ENCODE measurements at places on chromosomes 11 and 22. TPM values are rescaled to one million over a fixed set of nuclear protein-coding genes. Genes with fewer than 3 reads are reported as not detected.

The CD44 gene
- total RNA-seq, result 1,223 TPM

The CCDC81 gene
- total RNA-seq, result 0.81 TPM

The ADORA2A gene
- 33.4 TPM for total RNA-seq

The UCP3 gene
- 6.6 TPM for total RNA-seq

The CD3G gene
- total RNA-seq, result 220 TPM

The BSCL2 gene
- total RNA-seq, result 33.4 TPM

GRCh38 chr11:46659908-46660307 lies 40.5 kb downstream of the ARHGAP1 start:
- H3K4me1 ChIP-seq, result no peaks in the 10 kb centered on the region
- H3K4me3 ChIP-seq, result no peak overlapping the region
- no peak overlapping the region for H3K27ac ChIP-seq
- H3K36me3 ChIP-seq, result peaks cover 9% of the 10 kb centered on the region

GRCh38 chr11:12629601-12630313 lies 44.5 kb upstream of the TEAD1 start:
- H3K4me1 ChIP-seq, result no peaks in the 10 kb centered on the region
- H3K27ac ChIP-seq, result no peak overlapping the region

- H3K4me1 ChIP-seq, result no peaks in the 10 kb centered on the region
- DNase-seq, result no peak
- H3K36me3 ChIP-seq, result no peaks in the 10 kb centered on the region
- no peaks in the 10 kb centered on the region for H3K27me3 ChIP-seq
- H3K27ac ChIP-seq, result no peak overlapping the region
Observed at GRCh38 chr11:32033067-32033466, 57.8 kb upstream of the RCN1 start.

- no peaks in the 10 kb centered on the region for H3K36me3 ChIP-seq
- no peak within 1 kb of the TSS for H3K27ac ChIP-seq
- H3K4me1 ChIP-seq, result no peaks in the 10 kb centered on the region
Observed at GRCh38 chr11:5880329-5880728, at the start of gene OR52E4. OR52E4 (plus strand) TSS chr11:5880629; CDS start chr11:5884293, 3,664 bp downstream.

DNA sequence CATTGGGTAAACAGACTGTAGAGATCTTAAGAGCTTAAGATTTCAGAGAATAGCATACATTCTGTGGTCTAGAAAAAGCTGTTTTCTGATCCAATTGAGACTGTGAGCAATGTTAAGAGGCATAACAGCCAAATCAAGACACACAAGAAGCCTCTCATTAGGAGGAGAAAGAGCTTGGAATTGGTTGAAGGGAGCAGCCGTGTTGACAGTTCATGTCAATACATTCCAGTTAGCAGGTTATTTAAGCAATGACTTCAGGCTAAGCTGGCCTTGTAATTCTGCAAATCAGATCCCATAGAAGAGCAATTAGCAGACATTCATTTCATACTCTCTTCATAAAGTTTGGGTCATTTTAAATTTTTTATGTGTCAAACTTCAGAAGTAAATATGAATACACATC lies 50.9 kb downstream of the ETS1 start:
- DNase-seq, result no peak
- no peak overlapping the region for H3K4me3 ChIP-seq
- H3K4me1 ChIP-seq, result no peaks in the 10 kb centered on the region
- no peaks in the 10 kb centered on the region for H3K36me3 ChIP-seq
- no peak overlapping the region for H3K27ac ChIP-seq

DNA sequence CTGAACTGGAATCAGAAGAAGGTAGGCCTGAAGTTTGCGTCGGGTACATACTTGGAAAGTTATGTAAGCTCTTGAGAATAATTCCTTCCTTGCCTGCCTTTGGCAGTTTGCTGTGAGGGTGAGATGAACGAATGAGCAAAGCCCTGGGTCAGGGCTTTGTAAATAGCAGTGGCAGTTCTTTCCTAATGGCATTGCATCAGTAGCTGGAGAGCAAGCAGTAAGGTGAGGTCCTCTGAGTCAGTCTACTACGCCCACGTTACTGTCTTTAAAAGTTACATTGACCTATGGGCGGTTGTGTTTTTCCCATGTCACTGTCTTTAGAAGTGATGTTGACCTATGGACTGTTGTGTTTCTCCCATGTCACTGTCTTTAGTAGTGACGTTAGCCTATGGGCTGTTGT lies 179.1 kb upstream of the E2F8 start:
- no peak overlapping the region for H3K27ac ChIP-seq
- H3K4me1 ChIP-seq, result no peaks in the 10 kb centered on the region
- no peak overlapping the region for H3K4me3 ChIP-seq
- H3K36me3 ChIP-seq, result no peaks in the 10 kb centered on the region

DNA sequence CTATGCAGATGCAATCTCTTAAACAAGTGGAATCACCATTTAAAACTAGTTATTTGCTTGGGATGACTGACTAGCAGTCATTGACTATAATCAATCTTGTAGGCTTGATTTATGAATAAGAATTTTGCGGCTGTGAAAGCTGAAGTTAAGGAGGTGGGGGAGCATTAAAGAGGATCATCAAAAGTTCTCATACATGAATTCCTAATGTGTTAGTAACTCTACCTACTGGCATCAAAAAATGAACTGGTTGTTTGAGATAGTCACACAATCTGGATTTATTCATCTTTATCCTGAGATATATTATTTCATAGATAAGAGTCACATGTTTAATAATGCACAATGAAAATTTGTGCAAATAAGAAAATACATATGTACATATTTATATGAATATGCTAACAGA lies 393.6 kb downstream of the LUZP2 start:
- no peak overlapping the region for H3K4me3 ChIP-seq
- no peaks in the 10 kb centered on the region for H3K36me3 ChIP-seq
- H3K27ac ChIP-seq, result no peak overlapping the region

DNA sequence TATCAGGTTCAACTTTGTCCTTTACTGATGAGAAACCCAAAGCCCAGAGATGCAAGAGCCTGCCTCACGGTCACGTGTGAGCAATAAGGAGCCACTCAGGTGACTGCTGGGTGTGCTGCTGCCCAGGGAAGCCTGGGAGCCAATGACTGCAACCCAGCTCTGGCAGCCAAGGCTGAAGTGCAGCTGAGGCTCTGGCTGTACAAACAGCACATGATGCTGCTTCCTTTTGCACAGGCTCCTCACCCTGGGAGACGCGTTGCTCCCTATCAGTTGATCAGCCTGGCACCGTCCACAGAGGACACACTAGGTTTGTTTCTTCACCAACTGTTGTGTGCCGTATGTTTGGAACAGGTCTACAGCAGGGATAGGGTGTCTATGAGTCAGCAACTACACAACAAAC lies 168.7 kb downstream of the EFCAB6 start:
- H3K27ac ChIP-seq, result no peak overlapping the region
- H3K27me3 ChIP-seq, result no peaks in the 10 kb centered on the region
- H3K36me3 ChIP-seq, result no peaks in the 10 kb centered on the region
- no peak overlapping the region for H3K4me3 ChIP-seq
- H3K4me1 ChIP-seq, result no peaks in the 10 kb centered on the region
- no peak for DNase-seq

- no peak overlapping the region for H3K4me3 ChIP-seq
- H3K27ac ChIP-seq, result no peak overlapping the region
- no peak for DNase-seq
- no peaks in the 10 kb centered on the region for H3K4me1 ChIP-seq
Observed at GRCh38 chr11:30837252-30837651, 251.1 kb upstream of the MPPED2 start.

- no peak overlapping the region for H3K4me3 ChIP-seq
- no peaks in the 10 kb centered on the region for H3K4me1 ChIP-seq
- H3K27me3 ChIP-seq, result peaks cover 3% of the 10 kb centered on the region
- H3K27ac ChIP-seq, result no peak overlapping the region
Observed at GRCh38 chr22:19717181-19717580, 2.9 kb downstream of the SEPTIN5 start.

GRCh38 chr22:49141761-49142160 lies 685.9 kb downstream of the BRD1 start:
- DNase-seq, result no peak
- no peak overlapping the region for H3K27ac ChIP-seq
- H3K36me3 ChIP-seq, result no peaks in the 10 kb centered on the region
- no peaks in the 10 kb centered on the region for H3K4me1 ChIP-seq

DNA sequence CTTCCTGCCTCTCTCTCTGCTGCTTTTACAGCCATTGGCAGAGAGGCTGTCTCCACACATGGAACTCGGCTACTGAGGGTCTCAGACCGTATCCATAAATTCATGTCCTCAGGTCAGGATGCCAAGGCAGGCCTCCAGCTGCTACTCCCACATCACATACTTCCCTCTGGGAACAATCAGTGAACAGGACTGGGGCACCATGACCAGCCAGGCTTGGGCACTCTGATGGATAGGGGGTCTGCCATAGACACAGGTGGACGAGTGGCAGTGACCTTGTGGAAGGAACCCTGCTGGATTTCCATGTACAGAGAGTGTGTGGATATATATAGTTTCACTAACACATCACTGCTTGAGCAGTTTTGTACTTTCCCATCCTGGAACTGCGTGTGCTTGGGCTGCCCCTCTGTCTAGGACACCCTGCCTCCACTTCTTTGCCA lies 97.7 kb upstream of the PARVA start:
- no peak overlapping the region for H3K4me3 ChIP-seq
- no peaks in the 10 kb centered on the region for H3K4me1 ChIP-seq
- H3K36me3 ChIP-seq, result no peaks in the 10 kb centered on the region
- no peak overlapping the region for H3K27ac ChIP-seq
- no peak for DNase-seq
- H3K27me3 ChIP-seq, result no peaks in the 10 kb centered on the region

DNA sequence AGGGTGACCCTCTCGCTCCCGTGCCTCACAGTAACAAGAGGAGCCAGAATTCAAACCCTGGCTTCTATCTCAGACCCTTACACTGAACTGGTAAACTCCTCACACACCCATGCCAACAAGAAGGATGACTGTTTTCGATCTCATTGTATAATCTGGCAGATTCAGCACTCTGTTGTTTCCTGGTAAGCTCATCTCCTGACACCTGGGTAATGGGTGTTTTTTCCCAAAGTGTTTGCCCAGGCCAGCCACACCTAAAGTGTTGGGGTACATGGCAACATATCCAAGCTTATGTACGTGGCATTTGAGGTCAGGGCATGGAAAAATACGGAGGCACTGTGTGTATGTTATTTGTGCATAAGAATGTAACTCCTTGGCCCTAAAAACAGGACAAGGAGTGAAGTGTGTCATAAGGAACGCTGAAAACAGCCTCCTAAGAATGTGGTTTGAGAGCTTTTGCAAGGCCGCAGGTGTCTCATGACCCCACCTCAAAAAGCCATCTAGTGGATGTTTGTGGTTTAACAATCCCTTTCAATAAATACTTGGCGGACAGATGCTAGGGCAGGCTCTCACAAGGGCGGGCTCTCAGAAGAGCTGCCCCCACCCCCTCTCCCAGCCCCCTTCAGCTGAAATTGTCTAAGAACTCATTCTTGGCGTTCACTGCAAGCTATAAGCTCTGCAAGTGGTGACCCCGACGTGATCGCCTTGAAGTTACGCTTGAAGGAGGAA lies at the start of gene MS4A15:
Gene MS4A15 (plus strand): TSS at position 561 of the 726 bp plus-strand sequence. CDS start 6,867 bp downstream, outside the sequence.
- H3K4me3 ChIP-seq, result no peak within 1 kb of the TSS
- DNase-seq, result no peak
- H3K36me3 ChIP-seq, result no peaks in the 10 kb centered on the region
- H3K27me3 ChIP-seq, result no peaks in the 10 kb centered on the region
- H3K4me1 ChIP-seq, result no peaks in the 10 kb centered on the region

DNA sequence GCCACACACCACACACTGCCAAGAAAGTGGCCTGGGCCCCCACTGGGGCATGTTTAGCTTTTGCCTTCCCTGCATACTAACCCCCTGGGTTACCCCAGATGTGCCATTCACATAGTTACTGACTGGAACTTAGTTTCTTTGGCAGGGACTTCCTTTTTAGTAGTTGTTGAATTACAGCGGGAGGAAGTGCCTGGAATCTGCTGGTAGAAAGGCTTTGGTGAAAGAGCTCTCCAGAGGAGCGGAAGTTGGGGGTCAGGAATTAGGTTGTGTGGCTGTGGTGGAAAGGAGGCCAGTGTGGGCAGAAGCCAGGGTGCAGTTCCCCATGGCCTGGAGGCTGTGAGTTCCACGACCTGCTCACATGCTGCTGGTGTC lies 69.0 kb downstream of the MED15 start:
- H3K4me1 ChIP-seq, result peaks cover 50% of the 10 kb centered on the region
- H3K36me3 ChIP-seq, result peaks cover 55% of the 10 kb centered on the region

DNA sequence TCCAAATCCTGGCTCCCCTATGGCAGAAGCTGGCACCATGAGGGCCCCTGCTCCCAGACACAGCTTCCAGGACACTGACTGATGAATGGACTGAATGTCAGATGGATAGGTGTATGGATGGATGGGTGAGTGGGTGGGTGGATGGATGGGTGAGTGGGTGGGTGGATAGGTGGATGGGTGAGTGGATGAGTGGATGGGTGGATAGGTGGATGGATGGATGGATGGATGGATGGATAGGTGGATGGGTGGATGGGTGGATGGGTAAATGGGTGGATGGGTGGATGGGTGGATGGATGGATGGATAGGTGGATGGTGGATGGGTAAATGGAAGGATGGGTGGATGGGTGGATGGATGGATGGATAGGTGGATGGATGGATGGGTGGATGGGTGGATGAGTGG lies 4.3 kb downstream of the FGF3 start:
- no peaks in the 10 kb centered on the region for H3K4me1 ChIP-seq
- H3K27ac ChIP-seq, result no peak overlapping the region
- H3K36me3 ChIP-seq, result no peaks in the 10 kb centered on the region

DNA sequence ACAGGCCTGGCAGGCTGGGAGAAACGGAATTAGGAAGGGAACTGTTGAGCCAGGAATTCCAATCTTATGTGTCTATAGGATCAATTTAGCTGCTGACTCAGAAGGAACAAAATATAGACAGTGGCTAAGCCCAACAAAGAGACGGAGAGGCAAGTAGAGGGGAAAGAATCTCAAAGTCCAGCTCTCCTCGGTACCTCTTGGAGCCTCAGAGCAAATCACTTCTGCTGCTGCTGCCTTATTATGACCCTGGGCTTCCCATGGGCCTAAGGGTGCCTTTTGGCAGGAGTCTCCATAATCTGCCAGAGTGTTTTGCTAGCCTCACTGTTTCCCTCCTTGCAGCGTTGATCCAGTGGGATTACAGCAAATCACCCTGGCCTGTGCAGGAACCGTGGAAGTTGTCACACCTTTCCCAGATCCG lies 31.7 kb downstream of the PAX6 start:
- H3K4me3 ChIP-seq, result no peak overlapping the region
- no peaks in the 10 kb centered on the region for H3K27me3 ChIP-seq

- no peaks in the 10 kb centered on the region for H3K4me1 ChIP-seq
- H3K27me3 ChIP-seq, result no peaks in the 10 kb centered on the region
- no peak for DNase-seq
- H3K4me3 ChIP-seq, result no peak overlapping the region
Observed at GRCh38 chr11:23079382-23079813, 219.1 kb upstream of the CCDC179 start.

- peaks cover 12% of the 10 kb centered on the region for H3K36me3 ChIP-seq
- H3K27ac ChIP-seq, result no peak overlapping the region
- H3K27me3 ChIP-seq, result no peaks in the 10 kb centered on the region
Observed at GRCh38 chr11:60852117-60852981, 3.4 kb downstream of the PTGDR2 start.

- H3K4me3 ChIP-seq, result no peak overlapping the region
- no peaks in the 10 kb centered on the region for H3K4me1 ChIP-seq
- H3K27me3 ChIP-seq, result no peaks in the 10 kb centered on the region
- H3K27ac ChIP-seq, result no peak overlapping the region
- no peak for DNase-seq
- H3K36me3 ChIP-seq, result no peaks in the 10 kb centered on the region
Observed at GRCh38 chr11:112534208-112534607, 273.5 kb upstream of the PLET1 start.
